ENCODE measurements at places on chromosomes 7 and 10. TPM values are rescaled to one million over a fixed set of nuclear protein-coding genes. Genes with fewer than 3 reads are reported as not detected.

DNA sequence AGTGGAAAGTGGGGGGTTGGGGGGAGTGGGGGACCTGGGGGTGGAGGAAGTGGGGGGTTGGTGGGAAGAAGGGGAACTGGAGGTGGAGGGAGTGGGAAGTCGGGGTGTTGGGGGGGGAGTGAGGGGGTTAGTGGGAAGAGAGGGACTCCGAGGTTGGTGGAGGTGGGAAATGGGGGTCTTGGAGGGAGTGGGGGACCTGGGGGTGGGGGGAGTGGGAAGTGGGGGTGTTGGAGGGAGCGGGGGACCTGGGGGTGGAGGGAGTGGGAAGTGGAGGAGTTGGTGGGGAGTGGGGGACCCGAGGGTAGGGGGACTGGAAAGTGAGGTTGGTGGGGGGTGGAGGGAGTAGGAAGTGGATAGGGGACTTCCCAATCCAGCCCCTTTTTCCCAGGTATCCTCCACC lies 906 bp upstream of the MMD2 start:
- H3K4me1 ChIP-seq, result peaks cover 6% of the 10 kb centered on the region
- H3K27me3 ChIP-seq, result peaks cover 48% of the 10 kb centered on the region

GRCh38 chr7:127091620-127092019 lies 161.1 kb downstream of the GRM8 start:
- peaks cover 5% of the 10 kb centered on the region for H3K27me3 ChIP-seq
- H3K4me1 ChIP-seq, result no peaks in the 10 kb centered on the region
- DNase-seq, result no peak
- no peak overlapping the region for H3K4me3 ChIP-seq

DNA sequence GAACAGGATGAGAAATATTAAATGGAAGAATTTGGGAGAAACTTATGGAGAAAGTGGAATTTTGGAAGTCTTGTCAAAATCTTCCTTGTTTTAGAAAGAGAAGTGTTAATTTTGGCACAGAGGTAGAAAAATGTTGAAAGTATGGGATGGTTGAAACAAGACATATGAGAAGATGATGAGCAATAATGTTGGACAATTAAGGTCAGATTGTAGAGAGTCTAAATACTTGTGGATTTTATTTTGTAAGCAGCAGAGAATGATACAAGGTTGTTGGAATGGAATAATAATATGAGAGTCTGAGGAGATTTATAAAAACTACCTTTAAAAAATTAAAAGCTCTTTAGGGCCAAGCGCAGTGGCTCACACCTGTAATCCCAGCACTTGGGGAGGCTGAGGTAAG lies 34.6 kb downstream of the PHTF2 start:
- peaks cover 4% of the 10 kb centered on the region for H3K4me1 ChIP-seq
- no peaks in the 10 kb centered on the region for H3K27me3 ChIP-seq
- H3K27ac ChIP-seq, result no peak overlapping the region
- H3K36me3 ChIP-seq, result peaks cover 6% of the 10 kb centered on the region

GRID1 gene
- total RNA-seq, result 1.1 TPM

GRCh38 chr10:97805949-97806348 lies 34.1 kb upstream of the SFRP5 start:
- H3K27ac ChIP-seq, result no peak overlapping the region
- peaks cover 4% of the 10 kb centered on the region for H3K27me3 ChIP-seq

HYAL4 gene
- not detected for total RNA-seq

- no peak overlapping the region for H3K4me3 ChIP-seq
- no peak overlapping the region for H3K27ac ChIP-seq
- DNase-seq, result no peak
- no peaks in the 10 kb centered on the region for H3K36me3 ChIP-seq
Measured at GRCh38 chr7:41881331-41882130, 178.6 kb upstream of the INHBA start.

- no peaks in the 10 kb centered on the region for H3K36me3 ChIP-seq
- H3K4me1 ChIP-seq, result peaks cover 13% of the 10 kb centered on the region
Measured at GRCh38 chr10:42953684-42954674, 122.9 kb upstream of the RET start.

DGKI gene
- 3.3 TPM for total RNA-seq
